ENCODE measurements at places on chromosomes 2 and 18. TPM values are rescaled to one million over a fixed set of nuclear protein-coding genes. Genes with fewer than 3 reads are reported as not detected.

Gene CHRNG
- total RNA-seq = not detected

Gene SGO2
- 47.7 TPM for total RNA-seq

Gene TTN
- total RNA-seq = 0.12 TPM

Gene RTN4
- 194 TPM for total RNA-seq

Gene GIGYF2
- 36.3 TPM for total RNA-seq

Gene DNAH6
- total RNA-seq = 0.10 TPM

Gene BUB1
- 161 TPM for total RNA-seq

Gene REG1B
- not detected for total RNA-seq

Gene ARID5A
- total RNA-seq = 9.0 TPM

Gene BCL2
- total RNA-seq = 0.84 TPM

Gene LCT
- not detected for total RNA-seq

Gene SERPINB3
- total RNA-seq = not detected

Gene RESP18
- not detected for total RNA-seq

Gene AFF3
- 3.6 TPM for total RNA-seq

Gene PKDCC
- total RNA-seq = 1.8 TPM

Gene TUBA4B
- total RNA-seq = not detected

Data from RPMI7951 (cell line).